ENCODE measurements at places on chromosomes 5 and 9.

GRCh38 chr5:172690258-172691075 is 49.4 kb downstream of the NEURL1B start:
- DNase-seq = no peak

DNA sequence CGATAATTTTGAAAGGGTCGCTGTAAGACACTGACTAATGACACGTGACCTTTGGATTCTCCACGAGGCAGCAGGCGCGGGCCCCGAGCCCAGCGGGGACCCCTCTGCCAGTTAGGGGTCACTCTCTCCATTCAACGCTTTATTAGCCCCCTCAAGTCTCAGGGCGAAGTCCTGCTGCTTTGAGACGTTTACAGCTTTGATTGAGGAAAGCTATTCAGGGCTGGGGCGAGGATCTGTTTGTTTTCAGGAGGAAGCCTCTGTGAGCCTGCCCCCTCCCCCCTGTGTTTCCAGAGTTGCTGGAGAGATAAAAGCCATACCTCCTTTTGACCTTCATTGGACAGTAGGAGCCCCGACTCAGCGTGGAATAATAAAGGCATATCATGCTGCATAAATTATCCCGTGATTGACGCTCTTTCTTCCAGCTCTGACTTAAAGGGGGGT is 31.4 kb upstream of the MSX2 start:
- no peak for DNase-seq

DNA sequence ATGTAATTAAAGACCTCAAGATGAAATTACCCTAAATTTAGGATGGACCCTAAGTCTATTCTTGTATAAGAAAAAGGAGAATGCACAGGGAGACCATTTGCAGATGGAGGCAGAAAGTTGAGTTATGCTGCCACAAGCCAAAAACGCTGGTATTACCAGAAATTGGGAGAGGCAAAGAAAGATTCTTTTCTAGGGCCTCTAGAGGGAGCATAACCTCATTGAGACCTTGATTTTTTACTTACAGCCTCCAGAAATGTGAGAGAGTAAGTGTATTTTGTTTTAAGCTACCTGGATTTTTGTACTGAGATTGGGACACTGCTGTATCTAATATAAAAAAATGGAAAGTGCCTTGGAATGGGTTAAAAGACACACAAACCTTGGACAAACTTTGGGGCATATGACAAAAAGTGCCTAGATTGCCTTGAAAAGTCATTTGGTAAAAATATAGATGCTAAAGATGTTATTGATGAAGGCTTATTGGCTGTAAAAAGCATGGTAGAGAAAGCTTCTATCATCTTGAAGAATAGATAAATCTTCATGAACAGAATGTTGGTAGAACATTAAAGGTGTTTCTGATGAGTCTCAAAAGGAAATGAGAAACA is 174.7 kb upstream of the PRDM9 start:
- DNase-seq = no peak

DNA sequence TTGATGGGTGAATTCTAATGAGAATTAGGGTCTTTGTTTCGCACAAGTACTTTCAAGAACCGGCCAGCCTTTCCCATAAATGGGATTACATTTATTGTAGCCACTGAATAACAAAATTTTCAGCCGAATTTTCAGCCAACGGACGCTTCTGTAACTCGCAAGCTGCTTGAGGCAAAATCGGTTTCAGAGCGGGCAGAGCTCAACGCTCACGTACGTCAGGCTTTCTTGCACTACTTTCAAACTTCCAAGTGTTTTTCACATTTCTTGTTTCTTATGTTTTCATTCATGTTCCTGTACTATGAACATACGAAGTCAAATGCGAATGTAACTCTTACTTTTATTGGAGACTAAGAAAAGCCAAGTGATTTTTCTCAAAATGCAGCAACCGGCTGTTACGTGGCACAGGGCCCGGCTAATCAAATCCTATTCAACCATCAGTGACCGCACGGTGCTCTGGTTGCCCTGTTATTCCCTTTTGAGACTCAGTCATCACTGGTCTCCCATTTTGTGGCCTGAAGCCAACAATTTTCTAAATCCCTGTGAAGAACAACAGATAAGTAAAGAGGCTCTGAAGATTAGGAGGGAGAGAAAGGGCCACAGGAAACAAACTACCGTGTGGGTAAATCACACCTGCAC is 68.5 kb downstream of the SLC28A3 start:
- no peak for DNase-seq

DNA sequence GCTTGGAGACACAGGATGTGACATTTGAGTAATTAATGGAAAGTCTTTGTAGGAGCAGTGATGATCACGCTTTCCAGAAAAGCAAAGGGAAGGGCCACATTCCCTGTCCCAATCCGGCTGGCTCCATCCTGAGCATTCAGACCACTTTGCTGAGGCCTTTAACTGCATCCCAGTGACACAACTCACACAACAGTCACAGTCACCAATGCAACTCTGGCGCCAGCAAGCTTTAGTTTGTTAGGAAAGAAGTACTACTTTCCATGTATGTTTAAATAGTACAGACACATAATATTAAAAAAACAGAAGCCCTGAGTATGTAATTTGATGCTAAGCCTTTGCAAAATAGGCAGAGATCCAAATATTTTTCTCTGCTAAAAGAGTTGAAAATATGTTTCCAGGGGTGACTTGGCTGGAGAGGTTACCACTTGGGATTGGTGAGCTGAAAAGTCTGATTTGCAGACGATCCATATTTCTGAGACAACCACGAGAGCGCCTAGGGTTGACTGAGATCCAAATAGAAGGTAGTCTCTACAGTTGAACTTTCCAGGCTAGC is 31.7 kb upstream of the GAS1 start:
- DNase-seq = no peak

- DNase-seq = no peak
Measured at GRCh38 chr9:81183761-81184160, 505.6 kb downstream of the TLE1 start.

GRCh38 chr9:136229096-136230065 is 16.2 kb downstream of the QSOX2 start:
- DNase-seq = no peak

GRCh38 chr9:71210326-71210725 is 88.9 kb upstream of the TRPM3 start:
- DNase-seq = no peak

DNA sequence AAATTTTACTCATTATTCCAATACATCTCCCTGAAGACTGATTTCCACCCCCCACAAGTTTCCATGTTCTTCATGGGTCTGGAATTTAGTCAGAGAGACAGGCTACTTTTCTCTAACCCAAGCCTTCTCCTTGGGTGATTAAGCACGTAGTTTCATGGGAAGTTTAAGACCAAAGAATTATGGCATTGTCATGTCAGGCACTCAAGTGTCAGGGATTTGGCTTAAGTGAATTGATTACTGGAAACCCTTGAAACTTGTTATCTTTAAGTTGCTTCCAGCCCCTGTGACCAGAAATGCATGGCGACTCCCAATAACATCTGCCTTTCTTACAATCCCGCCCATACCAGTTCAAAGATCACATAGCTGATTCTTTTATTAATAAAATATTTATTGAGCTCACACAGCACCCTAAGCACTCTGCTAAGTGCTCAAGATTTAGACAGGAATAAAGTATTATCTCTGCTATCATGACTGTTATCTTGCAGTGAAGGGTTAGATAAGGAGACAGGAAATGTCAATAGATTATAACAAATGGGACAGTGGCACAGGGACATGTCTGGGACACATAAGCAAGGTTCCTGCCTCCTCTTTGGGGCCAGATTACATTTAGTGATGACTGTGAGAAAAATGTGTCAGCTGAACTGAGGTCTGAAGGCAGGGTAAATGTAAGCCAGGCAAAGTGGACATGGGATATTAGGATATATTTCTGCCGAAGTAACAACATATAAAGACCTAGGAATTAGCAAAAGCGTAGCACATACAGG is 241.2 kb upstream of the TNC start:
- no peak for DNase-seq

GRCh38 chr5:138657360-138657759 is 82.2 kb upstream of the HSPA9 start:
- DNase-seq = no peak

DNA sequence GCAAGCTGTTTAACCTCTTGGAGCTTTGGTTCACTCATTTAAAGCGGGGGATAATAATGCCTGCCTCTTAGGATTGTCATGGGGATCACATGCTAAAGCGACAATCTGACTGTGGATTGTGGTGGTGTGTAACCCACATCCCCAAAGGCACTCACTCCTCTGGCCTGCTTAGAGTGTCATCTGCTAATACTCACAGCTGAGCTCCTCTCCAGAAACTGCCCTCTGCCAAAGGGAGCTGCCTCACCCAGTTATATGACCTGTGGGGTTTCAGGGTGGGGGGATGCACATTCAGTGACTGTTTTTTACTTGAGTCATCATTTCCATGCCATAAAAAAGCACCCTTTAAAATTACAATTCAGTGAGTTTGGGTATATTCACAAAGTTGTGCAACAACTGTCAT is 110.0 kb upstream of the SPOCK1 start:
- DNase-seq = no peak

GRCh38 chr5:5995819-5996218 is 382.5 kb downstream of the MED10 start:
- DNase-seq = no peak

DNA sequence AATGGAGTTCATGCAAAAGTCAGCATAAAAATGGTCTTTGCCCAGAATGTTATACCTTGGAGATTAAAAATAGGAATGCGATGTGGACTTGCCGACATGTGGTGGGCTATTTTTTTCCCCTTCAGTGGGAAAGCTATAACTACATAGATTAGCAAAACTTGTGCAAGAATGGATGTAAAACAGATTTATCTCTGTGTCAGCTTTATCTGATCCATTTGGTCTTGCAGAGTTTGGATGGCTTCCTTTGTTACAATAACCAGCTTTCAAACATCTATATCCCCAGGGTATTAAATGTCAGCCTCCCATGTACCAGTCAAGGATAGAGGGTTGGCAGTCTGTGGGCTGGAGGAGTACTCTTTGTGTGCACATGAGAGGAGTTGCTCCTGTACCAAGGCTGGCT is 284.9 kb downstream of the TMEM38B start:
- DNase-seq = no peak

DNA sequence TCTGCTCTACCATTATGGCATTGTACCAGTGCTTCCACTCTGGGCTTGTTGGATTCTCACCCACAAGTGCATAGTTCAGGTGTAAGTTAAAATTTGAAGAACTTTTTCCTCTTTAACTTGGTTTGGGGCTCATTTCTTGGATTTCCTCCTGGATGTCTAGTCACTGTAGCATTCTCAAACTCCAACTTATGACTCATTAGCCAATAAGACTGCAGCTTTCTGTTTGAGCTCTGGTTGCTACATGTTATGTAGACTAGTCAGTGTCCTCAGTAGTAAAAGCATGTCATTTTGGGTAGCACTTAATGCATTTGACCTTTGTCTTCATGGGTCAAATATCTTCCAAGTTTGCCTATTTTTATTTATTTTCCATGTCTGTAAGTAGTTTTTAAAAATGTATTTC is 790.8 kb downstream of the BRINP1 start:
- no peak for DNase-seq

GRCh38 chr9:84163052-84163650 is 177.4 kb downstream of the SLC28A3 start:
- DNase-seq = no peak

DNA sequence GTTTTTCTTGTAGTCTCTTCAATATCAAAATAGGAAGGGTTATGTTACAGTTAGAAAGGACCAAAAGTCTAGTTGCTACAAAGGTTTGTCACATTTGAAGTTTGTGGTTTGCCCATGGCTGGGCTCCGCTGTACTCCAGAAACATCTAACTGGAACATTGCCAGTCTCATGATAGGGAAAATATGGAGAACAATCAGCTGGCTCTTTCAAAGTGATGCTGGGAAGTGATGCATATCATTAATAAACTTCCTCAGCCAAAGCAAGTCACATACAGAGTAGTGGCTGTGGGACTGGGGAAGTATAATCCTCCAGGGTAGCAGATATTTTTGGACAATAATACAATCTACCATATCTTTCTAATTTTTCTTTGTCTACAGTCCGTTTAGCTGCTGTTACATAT is 8.8 kb downstream of the BTF3 start:
- DNase-seq = no peak

GRCh38 chr5:115194676-115195075 is 25.0 kb upstream of the TRIM36 start:
- DNase-seq = peak; percentile 79

DNA sequence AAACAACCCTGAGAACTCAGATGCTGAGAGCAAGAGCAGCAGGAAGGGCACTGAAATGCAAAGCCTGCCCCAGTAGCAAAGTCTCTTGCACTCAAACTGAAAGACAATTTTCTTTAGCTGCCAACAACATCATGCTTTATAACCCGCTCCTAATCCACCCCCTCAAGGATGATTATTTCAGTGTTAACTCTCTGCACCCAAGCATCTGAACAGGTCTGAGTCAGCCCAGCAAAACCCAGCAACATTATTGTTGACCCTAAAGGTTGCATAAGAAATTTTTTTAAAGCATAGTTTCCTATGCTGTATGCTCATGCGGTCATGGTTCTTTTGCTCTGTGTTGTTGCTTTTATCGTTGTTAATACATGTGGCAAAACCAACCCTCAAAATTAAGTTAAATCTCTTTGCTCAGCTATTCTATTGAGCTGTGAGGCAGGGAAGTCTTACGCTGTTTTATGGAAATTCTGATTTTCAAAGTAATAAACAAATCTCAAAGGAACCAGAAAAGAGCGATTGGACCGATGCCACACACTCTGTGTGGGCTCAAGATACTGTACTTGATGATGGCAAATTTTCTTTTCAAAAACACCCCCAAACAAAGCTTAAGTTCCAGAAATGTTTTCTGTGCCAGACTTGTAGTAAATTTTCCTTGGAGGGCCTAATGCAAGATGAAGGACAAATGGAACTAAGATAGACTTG is 440.6 kb upstream of the MPDZ start:
- no peak for DNase-seq

DNA sequence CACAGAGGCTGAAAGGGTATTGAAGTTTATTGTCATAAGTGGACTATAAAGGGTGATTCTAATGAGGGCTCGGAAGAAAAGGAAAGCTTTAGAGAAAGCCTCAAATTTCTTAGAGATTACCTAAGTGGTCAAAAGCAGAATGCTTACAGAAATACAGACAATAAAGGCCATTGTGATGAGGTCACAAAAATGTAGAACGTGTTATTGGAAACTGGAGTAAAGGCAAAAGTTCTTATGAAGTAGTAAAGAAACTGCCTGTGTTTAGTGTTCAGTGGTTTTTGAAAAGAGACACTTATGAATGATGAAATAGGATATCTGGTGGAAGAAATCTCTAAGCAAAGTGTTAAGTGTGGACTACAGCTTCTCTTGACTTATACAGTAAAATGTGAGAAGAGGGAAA is 726.9 kb downstream of the DNAH5 start:
- DNase-seq = no peak

All from Peyer's patch (tissue), 4 donors.